Suprapubic skin (tissue), 4 donors: ENCODE measurements at places on chromosomes 12 and 14. TPM values are rescaled to one million over a fixed set of nuclear protein-coding genes. Genes with fewer than 3 reads are reported as not detected.

DNA sequence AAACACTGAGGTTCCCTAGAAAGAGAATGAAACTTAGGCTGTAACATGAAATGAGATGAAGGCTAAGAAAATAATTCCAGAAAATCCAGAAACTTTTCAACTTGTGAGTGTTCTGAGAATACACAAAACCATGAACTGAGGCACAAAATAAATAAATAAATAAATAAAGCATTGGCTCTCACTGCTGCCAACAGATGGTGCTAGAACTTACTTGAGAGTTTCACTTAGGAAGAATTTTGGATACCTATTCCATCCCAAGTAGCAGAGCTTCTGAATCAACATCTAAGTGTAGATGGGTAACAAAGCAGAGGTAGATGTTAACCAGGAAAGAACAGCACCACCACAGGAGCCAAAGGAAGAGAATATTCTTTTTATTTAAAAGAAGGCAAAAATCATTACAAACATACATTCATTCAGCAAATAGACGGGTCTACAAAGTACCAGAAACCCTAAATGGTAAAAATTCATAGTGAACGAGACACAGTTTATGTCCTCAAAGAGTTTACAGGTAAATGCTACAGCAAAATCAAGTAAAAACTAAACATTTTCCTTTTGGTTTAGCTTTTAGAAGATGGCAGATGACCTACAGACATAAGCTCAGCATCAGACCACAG lies 16.7 kb downstream of the EPS8 start:
- DNase-seq = no peak

- no peak for DNase-seq
These were observed 592.0 kb upstream of the LMO3 start for GRCh38 chr12:17197971-17198370.

- no peak for DNase-seq
These were observed 52.9 kb downstream of the PPP4R4 start for GRCh38 chr14:94227029-94227428.

The STON2 gene
- total RNA-seq = 19.1 TPM

The CLEC2D gene
- 4.6 TPM for total RNA-seq

DNA sequence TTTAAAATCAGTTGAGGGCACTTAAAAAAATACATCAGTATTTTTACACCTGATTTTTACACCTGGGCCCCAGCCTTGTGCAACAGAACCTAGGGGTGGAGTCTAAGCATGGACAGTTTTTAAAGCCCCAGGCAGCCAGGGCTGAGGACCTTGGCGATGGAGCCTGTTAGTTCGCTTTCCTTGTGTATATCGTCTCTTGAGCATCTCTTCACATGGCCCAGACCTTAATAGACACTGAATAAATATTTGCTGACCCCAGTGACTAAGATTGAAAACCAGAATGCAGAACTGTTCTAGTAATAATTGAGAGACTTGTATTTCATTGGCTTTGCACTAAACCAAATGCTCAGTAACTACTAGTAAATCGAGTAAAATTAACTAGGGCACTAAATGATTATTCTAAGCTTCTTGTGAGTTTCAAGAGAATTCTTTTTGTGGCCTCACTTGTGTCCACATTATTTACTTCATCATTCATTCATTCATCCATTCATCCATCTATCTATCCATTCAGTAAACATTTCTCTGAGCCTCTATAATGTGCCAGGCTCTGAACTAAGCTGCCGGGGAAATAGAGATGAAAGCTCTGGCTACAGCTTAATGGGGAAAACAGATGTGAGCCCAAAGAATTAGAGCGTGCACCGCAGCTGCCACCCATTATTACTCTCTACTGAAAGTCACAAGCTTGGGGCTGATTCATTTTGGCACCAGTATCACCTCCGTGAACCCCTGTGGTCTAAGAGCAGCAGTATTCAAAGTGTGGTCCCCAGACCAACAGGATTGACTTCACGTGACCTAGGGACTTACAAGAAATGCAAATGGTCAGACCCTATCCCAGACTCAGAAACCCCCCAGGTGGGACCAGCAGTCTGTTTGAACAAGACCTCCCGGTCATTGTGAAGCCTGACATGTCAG lies 30.7 kb upstream of the BCL7A start:
- DNase-seq = no peak

- no peak for DNase-seq
These were observed 23.1 kb downstream of the ETV6 start for GRCh38 chr12:11672256-11673191.

DNA sequence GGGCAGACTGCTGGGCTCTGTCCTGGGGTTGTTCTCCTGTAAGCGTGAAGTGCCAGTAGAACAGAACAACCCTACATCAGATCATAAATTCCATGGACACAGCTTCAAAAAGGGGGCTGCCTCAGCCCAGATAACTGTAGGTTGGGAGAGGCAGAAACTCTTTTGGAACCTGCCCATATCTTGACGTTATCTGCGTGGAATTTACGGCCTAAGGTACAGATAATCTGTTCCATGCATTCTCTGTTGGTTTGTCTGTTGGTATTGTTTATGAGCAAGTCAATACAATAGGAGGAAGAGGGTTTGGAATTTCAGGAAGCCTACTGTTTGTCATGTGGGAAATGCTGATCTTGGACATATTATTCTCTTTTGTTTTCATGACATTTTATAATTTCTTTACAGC lies 36.7 kb downstream of the SLC25A47 start:
- no peak for DNase-seq

- no peak for DNase-seq
These were observed 1.5 kb downstream of the BCL2L14 start for GRCh38 chr12:12072064-12072760.

The PRR13 gene
- total RNA-seq = 71.5 TPM

The FBLN5 gene
- total RNA-seq = 20.3 TPM

- DNase-seq = no peak
These were observed 42.8 kb downstream of the SLC8B1 start for GRCh38 chr12:113292091-113292490.

- no peak for DNase-seq
These were observed 251.6 kb downstream of the NUAK1 start for GRCh38 chr12:105887131-105887530.

The AKAP6 gene
- total RNA-seq = 11.0 TPM

DNA sequence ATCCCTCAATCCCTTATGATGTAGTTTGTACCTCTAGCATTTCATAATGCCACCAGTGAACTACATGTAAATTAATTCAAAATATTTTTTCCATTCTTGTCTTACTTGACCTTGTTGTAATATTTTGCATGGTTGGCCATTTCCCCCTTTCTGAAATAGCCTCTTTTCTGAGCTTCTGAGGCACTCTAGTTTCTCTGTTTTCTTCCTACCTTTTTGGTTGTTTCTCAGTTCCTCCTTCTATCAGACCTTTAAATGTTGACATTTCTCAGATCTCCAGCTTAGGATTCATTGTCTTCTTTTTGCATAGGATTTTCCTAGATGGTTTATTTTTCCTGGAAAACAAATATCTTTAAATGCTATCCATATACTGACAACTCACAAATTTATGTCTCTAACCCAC lies 9.8 kb upstream of the RMST start:
- no peak for DNase-seq

The ZBTB42 gene
- total RNA-seq = 9.8 TPM

The GLS2 gene
- 12.6 TPM for total RNA-seq
